H1 (cell line): ENCODE measurements at places on chromosomes 2 and 18. TPM values are rescaled to one million over a fixed set of nuclear protein-coding genes. Genes with fewer than 3 reads are reported as not detected.

DNA sequence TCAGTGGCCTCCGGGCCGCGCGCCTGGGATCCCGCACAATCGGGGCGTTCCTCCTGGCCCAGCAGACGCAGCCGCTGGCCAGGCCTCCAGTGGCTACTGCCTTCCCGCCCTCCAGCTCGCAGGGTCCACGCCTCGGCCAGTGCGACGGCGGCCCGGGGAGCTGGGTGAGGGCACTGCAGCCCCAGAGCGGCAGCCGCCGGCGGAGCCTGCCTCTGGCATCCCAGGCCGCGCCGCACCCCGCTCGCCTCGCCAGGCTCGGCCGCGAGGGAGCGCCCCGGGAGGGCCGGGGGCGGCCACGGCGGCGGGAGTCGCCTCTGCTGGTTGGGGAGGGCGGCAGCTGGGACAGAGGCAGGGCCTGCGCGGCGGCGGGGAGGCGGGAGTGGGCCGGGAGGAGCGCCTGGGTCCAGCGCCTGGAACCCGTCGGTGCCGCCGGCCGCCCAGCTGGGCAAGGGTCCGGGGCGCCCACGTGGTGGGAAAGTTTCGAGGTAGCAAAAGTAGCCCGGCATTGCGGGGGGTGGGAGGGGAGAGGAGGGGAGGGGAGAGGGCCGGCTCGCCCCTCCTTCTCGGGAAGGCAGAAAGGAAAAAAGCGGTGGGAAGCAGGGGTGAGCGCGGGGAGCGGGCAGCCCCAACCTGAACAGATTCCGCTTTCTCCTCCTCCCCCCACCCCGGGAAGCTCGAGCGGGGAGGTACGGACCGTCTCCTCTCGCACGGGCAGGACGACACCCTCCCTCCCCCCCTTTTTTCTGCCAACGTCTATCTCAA, 1.5 kb upstream of the INHBB start:
- DNase-seq: no peak

DNA sequence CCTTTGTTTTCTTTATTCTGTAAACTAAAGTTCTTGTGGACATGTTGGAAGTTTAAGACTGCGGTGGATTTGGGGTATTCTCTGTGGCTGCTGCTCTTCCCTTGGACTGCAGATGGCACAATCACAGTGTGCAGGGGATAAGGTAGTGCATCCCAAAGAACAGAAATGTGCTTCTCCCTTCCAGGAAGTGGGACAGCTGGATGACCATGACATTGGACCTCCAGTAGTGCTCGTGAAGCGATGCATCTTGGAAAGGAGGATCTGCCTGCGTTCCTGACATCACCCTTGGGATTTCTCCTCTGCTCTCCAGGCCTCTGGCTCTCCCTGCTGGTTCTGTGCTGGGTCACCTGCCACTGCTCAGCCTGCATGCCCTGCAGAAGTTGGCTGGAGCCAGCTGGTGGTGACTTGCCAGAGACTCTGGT, 109.9 kb downstream of the SLC4A3 start:
- no peak for DNase-seq

- DNase-seq: no peak
Observed at GRCh38 chr18:79692886-79693285, 13.3 kb downstream of the CTDP1 start.

DNA sequence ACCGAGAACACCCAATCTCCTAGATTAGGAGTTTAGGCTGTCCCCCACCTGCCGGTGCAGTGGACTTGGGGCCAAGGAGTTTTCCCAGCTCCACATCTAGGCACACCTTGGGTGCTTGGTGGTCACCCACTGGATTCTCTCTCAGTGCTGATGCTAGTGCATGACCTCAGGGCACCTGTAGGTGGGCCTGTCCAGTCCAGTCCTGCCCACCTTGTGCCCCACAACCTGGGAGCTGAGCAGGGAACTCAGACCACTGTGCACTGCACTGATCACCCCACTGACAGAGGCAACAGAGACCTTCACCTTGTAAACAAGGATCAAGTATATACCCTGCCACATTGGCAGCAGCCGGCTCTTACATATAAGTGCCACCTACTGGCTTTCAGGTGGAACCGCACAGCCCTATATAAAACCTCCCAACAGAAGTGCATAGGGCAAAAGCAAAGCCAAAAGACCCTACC, 12.7 kb upstream of the CDH19 start:
- peak; percentile 52 for DNase-seq

- no peak for DNase-seq
Observed at GRCh38 chr2:175151791-175152190, 16.2 kb downstream of the ATF2 start.

DNA sequence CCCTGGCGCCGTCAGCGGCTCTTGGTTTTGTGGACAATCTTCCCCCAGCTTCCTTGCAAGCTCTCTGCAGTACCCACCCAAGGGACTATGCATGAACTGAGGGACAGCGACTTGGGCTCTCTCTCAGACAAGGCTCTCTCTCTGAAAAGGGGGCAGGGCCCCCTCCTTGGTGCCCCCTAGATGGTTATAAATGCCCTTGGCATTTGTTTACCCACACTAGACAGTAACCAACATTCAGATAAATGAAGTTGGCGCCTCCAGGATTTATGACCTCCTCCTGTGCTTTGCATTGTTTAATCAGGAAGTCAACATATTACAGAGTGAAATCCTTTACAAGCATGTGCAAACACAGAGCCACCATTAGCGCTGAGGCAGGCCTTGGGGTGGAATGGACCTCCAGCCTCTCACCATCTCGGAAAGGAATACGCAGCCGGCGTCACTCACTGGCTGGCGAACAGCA, 547.4 kb upstream of the ID2 start:
- no peak for DNase-seq

GRCh38 chr2:85309699-85310321, 18.0 kb downstream of the TGOLN2 start:
- no peak for DNase-seq

DNA sequence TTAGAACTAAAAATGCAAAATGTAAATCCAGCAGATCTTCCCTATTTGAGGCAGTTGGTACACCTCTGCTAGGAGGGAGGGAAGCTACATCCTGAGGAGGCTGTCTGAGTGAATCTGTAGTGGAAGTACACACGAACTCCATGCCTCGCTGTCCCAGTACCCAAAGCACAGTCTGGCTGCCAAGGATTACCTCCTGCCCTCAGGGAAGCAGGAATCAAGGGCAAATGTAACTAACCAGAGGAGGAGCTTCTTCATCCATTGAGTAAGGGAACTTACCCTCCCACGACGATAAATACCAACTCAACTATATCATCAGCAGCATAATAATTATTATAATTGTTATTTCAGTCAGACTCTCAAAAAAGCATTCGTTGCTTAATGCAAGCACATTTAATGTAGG, 2.1 kb downstream of the DHRS9 start:
- no peak for DNase-seq

DNA sequence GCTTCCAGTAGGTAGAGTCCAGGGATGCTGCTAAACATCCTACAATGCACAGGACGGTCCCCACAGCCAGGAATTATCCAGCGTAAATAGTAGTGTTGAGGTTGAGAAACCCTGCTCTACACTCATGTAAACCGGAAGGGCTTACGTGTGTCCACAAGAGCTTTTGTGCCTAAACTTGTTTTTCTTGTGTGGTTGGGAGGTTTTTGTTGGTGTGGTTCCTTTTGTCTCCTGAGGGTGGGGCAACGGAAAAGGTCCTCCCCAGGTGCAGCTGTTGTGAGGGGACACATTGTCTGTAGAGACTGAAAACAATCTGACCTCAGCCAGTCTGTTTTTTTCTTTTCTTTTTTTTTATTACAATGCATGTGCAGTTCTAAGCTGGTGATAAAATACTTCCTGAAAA, 72.7 kb upstream of the MGAT5 start:
- DNase-seq: no peak

- no peak for DNase-seq
Observed at GRCh38 chr2:191552066-191552465, 125.9 kb upstream of the NABP1 start.

- DNase-seq: no peak
Observed at GRCh38 chr18:47680488-47680887, 250.0 kb downstream of the SMAD2 start.

DNA sequence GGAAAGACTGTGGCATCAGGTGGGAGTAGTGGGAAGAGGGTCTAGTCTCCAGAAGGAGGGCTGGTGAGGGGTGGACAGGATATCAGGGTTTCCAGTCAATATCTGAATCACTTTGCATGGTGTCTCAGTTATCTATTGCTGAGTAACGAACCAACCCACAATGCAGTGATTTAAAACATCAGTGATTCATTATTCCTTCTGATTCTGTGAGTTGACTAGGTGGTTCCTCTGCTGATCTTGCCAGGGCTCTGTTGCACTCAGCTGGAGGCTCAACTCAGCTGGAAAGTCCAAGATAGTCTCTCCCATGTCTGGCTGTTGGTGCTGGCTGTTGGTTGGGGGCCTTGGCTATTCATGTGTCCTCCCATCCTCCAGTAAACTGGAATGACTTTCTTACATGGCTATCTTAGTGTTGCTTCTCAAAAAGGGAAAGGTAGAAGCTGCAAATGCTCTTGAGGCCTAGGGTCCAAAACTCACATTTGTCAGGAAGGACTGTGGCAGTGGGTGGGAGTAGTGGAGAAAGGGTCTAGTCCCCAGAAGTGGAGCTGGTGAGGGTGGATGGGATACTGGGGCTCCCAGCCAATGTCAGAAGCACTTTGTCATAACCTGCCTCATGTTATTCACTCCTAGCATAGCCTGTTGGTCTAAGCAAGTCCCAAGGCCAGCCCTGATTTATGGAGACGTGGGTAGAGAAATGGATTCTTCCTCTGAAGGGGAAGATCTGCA, 13.9 kb downstream of the IL1F10 start:
- no peak for DNase-seq

DNA sequence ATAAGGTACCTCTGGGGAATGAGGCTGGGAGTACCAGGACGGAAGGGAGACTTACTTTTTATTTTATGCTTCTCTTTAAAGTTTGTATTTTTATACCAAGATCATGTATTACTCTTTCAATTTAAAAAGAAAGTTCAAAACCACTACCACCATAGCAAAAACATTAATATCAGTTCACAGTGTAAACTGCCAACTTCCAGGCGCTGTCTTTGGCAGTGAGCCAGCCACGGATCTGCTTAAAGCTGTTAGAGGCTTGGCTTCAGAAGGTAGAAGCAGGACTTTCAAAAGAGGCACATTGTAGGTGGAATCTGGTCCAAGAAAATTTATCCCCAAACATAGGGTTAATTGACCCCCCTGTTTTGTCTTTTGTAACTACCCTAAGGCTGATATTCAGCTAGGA, 74.8 kb downstream of the B3GNT2 start:
- no peak for DNase-seq

- no peak for DNase-seq
Observed at GRCh38 chr2:144165599-144166250, 354.2 kb downstream of the ZEB2 start.

DNA sequence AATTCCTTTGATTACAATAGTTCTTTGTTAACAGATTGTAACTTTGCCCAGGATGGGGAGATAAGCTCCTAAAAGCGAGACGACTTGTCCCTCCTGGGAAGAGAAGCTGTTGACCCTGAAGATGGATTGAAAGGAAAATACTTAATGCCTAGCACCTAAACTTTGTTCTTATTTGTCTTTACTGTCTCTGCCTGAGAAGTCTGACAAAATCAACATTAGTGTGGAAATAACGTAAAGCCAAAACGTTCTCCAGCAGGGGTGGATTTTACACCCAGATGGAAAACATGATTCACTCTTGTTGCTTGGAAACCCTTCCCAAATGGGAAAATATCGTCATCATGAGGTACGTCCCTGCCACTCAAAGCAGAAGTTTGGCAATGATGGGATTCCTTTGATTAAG, 450.1 kb downstream of the SLC4A3 start:
- DNase-seq: no peak

DNA sequence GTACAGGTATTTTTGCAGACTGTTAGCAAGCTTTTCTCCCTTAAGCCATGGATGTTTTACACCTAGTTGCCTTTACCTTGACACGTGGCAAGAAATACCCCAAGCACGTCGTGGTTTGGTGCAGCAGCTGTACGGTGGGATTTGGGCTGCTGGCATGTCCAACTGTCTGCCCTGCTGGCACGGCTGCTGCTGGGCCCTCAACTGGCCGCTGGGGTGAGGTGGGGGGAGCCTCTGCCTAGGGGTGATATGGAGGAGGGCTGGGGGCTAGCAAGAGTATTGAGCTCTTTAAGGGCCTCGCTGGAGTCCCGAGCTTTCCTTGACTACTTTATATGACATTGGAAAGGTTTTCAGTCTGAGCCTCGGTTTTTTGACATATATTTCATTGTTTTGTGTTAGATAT, 41.6 kb downstream of the LPIN1 start:
- no peak for DNase-seq

GRCh38 chr18:75433098-75433497, 5.6 kb upstream of the SMIM21 start:
- DNase-seq: no peak

GRCh38 chr2:3491716-3492474, 27.4 kb downstream of the ADI1 start:
- no peak for DNase-seq

- no peak for DNase-seq
Observed at GRCh38 chr2:113160962-113161361, 12.8 kb upstream of the PSD4 start.

GRCh38 chr18:78875016-78875777, 104.4 kb upstream of the SALL3 start:
- peak; percentile 73 for DNase-seq

- DNase-seq: no peak
Observed at GRCh38 chr2:118340103-118340502, 251.8 kb downstream of the INSIG2 start.

GRCh38 chr2:12674644-12675328, 42.0 kb upstream of the TRIB2 start:
- no peak for DNase-seq

DNA sequence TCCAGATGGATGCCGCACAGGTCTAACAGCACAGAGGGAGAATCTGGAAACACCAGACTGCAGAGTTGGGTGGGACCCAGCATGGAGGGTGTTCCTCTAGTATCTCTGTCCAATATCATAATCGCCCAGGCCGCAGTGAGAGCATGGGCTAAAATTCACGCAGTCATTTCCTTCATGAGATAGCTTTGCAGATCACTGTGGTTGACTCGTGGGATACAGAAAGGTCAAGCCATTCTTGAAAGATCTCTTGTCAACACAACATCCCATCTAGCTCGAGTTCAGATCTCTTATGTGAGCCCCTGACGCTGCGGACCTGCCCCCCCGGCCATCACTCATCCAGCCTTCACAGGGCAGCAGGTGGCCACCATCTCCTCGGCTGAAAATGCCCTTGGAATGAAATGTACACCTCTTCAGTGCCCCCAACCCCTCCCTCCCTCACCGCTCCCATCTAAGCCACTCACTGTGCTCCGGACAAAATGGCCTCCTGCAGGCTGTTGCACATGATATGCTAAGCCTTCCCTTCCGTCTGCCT, 45.9 kb downstream of the FOSL2 start:
- no peak for DNase-seq

- DNase-seq: no peak
Observed at GRCh38 chr2:157592948-157593347, 35.7 kb downstream of the ACVR1C start.

GRCh38 chr2:20065885-20066602, 14.6 kb upstream of the LAPTM4A start:
- DNase-seq: no peak

- no peak for DNase-seq
Observed at GRCh38 chr2:16318474-16319195, 347.0 kb downstream of the CYRIA start.

AFF3 gene
- 0.27 and 0.36 TPM in 2 replicates for polyA plus RNA-seq

RGPD8 gene
- 0.51 and 0.72 TPM in 2 replicates for polyA plus RNA-seq

GKN2 gene
- polyA plus RNA-seq: not detected in 2 replicates

TMEM17 gene
- polyA plus RNA-seq: 0.89 and 1.2 TPM in 2 replicates

IAH1 gene
- polyA plus RNA-seq: 11.3 and 21.5 TPM in 2 replicates

UGT1A9 gene
- polyA plus RNA-seq: not detected in 2 replicates

MAP2 gene
- 7.2 and 9.4 TPM in 2 replicates for polyA plus RNA-seq
